ENCODE measurements at places on chromosomes 6 and 20.
A peak's percentile ranks its signal among the peaks of the same experiment; 100 is the strongest.

GRCh38 chr20:59006864-59007664 lies at the start of gene CTSZ:
TSS of gene CTSZ (minus strand) at chr20:59007254. CDS start at chr20:59007128, 126 bp downstream.
- DNase-seq = no peak

DNA sequence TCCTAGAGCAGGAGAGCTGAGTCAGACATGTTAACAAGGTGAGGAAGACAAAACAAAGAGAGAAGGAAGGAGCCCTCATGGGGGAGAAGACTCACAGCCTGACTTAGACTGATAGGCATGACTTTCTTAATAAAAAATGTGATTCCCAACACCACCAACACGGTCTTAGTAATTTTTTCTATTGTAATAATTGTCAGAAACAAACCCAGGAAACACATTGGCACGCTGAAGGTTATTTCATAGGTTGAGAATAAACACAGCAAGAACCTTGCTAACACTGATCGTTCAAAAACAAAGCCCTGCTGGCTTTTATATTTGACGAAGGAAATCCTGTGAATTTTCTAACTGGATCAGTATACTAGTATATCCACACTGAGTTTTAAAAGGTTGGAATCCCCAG lies 286.8 kb downstream of the HACE1 start:
- no peak for DNase-seq

DNA sequence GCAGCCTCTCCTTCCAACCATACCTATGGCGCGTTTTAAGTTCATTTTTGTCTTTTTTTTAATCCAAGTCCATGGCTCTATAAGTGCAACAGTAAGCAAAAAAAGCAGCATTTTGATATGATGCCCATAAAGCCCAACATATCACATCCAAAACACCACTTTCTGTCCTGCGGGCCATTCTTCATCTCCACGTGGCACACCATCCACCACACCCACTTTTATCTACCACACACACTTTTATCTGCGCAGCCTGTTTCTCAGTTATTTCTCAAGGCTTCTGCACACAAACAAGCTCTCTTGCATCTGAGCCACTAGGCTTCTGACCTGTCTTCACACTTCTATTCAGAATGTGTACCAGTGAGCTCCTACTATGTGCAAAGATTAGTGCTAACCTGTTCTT lies 5.3 kb downstream of the GCLC start:
- DNase-seq = no peak

GRCh38 chr6:46628498-46628897 lies 24.1 kb downstream of the CYP39A1 start:
- DNase-seq = no peak

- DNase-seq = no peak
Observed at GRCh38 chr6:98828941-98829411, 5.4 kb upstream of the POU3F2 start.

GRCh38 chr20:17797579-17797978 lies 97.8 kb downstream of the BANF2 start:
- no peak for DNase-seq

DNA sequence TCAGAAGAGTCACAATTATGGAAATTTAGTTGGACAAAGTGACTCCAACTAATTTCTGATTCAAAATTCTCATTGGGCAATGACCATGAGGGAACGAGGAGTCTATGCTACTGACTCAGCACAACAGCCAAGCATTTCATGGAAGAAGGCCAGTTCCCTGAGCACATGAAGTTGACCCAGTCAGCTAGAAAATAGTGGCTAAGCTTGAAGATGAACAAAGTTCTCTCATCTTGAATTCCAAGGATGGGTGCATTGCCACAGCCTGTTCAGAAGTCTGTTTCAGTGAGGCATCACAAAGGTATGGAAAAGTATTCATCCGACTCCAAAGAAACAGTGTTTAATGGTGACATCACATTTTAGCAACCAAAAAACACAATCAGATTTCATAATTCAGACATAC lies 676.9 kb downstream of the HACE1 start:
- DNase-seq = peak; percentile 33

DNA sequence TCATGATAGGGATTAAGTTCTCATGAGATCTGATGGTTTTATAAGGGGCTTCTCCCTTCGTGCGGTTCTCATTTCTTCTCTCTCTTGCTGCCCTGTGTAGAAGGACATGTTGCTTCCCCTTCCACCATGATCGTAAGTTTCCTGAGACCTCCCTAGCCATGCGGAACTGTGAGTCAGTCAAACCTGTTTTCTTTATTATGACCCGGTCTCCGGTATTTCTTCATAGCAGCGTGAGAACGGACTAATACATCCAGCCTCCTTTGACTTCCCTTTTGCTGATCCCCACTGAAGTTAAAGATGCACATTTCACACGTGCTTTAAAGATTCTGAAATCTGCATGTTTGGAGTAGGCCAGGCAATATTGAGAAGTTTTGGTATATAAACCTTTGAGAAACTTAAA lies 543.1 kb downstream of the PRKN start:
- no peak for DNase-seq

DNA sequence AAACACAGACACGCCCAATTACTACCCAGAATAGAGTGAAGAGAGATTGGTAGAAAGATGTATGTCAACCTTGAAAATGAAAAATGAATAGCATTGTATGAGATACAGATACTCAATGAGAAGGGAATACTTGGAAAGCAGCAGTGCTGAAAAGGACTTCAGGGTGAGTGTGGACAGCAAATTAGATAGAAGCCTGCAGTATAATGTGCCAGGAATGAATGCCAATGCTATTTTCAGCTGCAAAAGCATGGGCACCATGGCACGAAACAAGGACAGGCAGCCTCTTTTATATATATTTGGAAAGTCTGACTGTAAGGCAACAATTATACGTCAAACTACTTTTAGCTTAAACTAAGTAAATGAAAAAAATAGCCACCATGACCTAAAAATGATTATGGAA lies 118.2 kb downstream of the PTCHD4 start:
- DNase-seq = no peak

All from putamen (tissue), 1 donor.